ENCODE measurements at places on chromosomes 12 and 14.

- DNase-seq, result peak; percentile 86
Observed at GRCh38 chr12:27922531-27923139, 49.9 kb downstream of the PTHLH start.

DNA sequence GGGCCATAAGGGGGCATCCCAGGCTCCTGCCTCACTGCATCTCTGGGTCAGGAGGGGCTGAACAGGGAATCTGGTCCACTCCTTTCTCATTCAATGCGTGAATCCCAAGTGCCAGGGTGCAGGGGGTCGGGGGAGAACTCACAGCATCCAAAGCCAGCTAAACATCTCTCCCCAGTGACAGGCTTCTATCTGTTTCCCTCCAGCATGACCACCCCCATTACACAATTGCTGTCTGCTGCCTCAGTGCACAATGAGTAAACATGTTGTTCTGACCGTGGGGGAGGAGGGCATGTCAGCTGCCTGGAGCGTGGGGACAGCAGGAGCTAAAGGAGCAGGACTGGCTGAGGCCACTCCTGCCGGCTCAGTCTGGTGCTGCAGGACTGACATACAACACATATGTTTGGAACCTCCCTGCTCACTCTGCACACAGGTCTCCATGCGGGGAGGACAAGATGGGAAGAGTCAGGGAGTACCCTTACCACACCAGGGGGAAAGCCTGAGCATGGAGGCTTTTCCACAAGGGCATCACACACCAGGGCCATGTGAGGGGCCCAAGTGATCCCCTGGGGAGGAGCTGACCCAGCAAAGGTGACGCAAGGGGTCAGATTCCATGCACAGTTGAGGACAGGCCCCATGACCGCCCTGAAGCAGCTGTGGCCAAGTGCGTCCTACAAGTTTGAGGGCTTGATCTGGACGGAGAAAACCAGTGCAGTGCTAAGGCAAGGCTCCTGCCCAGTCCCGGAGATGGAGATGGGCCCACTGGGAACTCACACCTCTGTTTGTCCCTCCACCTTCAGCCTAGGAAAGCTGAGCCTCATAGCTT is 1.4 kb downstream of the TNS2 start:
- no peak for DNase-seq

DNA sequence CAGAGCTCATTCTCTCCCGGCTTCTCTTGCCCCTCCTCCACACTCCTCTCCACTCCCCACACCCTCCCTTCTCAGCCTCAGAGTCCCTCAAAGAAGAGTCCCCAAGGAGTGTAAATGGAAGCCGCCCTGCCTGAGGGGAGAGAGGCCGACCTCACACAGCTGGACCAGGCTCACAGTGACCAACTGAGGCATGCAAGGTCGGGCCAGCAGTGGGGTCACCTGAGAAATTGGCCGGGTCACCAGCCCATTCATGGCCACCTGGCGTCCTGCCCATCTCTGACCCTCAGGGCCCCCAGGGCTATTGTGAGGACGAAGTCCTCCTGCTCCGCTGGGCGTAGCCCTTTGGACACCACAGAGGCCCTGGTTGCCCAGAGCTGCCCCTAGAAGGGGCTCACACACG is 49.5 kb upstream of the NUAK1 start:
- no peak for DNase-seq

- no peak for DNase-seq
Observed at GRCh38 chr12:76940671-76941445, 62.0 kb upstream of the CSRP2 start.

DNA sequence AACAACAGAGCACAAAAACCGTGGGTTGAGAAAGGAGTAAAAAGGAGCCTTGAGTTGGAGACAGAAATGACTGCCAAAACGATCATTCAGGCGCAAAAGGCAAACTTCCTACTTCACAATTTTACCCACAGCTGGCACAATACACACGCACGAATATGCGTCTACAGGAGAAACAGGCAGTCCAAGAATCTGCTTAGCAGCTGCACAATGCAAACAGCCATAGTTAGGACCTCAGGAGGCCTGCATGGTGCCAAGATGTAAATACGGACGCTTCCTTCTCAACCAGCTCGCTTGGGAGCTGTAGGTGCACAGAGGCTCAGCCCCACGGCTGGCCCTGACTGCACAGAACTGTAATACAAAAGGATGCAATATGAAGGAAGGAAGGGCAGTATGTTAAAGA is 250.1 kb upstream of the CAND1 start:
- no peak for DNase-seq

Data from fibroblast of the aortic adventitia (primary cell).